NCI-H1417 (cell line): ENCODE measurements at places on chromosomes 6 and 20.

GRCh38 chr20:38866265-38867061 is 59.8 kb upstream of the FAM83D start:
- no peak for DNase-seq

GRCh38 chr20:5046656-5047339 is 45.5 kb upstream of the SLC23A2 start:
- no peak for DNase-seq

- DNase-seq: no peak
These were observed 10.5 kb downstream of the SNX3 start for GRCh38 chr6:108250240-108250866.

GRCh38 chr6:39143238-39143930 is 28.4 kb upstream of the SAYSD1 start:
- DNase-seq: no peak
